ENCODE measurements at places on chromosomes 6 and 20.
A peak's percentile ranks its signal among the peaks of the same experiment; 100 is the strongest.

DNA sequence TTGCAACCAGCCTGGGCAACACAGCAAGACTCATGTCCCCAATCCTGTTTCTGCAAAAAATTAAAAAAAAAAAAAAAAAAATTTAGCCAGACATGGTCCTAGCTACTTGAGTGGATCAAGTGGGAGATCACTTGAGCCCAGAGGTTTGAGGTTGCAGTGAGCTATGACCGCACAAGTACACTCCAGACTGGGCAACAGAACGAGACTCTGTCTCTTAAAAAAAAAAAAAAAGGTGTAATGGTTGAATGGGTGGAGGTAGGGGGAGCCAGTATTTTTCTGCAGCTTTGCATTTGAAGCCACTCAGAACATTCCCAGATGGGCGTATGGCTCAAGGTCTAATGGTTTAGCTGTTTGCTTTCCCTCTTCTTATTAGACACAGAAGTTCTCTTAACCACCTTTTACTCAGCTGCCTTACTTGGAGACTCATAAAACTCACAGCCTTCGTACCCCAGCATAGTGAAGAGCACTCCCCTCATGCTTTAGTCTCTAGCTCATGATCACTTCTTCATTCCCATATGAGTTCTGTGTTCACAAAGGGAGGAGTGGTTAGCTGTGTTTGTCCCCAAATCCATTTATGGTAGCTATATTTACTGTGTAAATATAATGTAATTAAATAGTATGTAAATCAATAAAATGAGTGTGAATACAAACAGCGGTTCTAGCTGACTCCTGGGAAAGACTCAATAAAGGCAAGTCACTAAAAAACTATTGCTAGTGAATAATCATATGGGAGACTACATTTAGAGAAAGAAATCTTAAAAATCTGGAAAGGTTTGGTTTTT lies 9.0 kb downstream of the FKBP1A start:
- no peak for DNase-seq

- no peak for DNase-seq
Observed at GRCh38 chr6:25023781-25024180, 88.0 kb upstream of the RIPOR2 start.

DNA sequence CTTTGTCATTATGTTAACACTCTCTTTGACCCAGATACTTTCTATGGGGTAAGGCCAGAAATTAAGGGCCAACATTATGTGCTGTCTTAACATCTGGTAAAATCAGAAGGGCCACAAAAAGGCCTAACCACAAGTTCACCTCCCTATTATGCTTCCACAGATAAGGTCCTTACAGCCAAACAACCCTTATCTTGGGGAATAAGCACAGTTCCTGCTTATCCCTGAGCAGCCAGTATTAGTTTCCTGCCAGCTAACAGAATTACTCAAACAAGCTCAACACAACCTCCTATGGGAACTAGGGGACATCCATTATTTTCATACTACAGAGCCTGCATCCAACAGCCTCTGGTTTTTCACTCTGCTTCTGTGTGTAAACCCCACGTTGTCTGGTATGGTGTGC lies 724.8 kb downstream of the HACE1 start:
- DNase-seq: no peak

- DNase-seq: peak; percentile 24
Observed at GRCh38 chr6:30615958-30616810, 859 bp downstream of the PPP1R10 start.

GRCh38 chr6:70289299-70289698 lies 13.6 kb downstream of the COL9A1 start:
- no peak for DNase-seq

DNA sequence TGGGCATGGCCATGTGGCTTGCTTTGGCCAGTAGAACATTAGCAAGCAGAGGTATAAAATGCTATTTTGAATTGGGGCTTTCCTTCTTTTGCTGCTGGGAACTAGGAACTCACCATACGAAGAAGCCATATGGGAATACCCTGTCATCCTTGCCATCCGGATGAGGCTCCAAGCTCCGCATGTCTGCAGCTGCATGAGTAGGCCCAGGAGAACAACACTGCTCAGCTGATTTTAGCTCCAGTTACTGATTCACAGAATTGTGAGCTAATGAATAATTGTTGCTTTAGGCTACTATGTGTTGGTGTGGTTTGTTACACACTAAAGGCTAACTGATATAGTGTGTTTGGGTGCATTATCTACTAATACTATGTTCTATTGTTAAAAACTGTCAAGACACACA lies 2.7 kb upstream of the PLCB4 start:
- DNase-seq: peak; percentile 50

All from glutamatergic neuron (in vitro differentiated cells).